ENCODE measurements at places on chromosomes 3 and 15.

GRCh38 chr15:81002331-81003096, 1.8 kb downstream of the TLNRD1 start:
- DNase-seq, result no peak

DNA sequence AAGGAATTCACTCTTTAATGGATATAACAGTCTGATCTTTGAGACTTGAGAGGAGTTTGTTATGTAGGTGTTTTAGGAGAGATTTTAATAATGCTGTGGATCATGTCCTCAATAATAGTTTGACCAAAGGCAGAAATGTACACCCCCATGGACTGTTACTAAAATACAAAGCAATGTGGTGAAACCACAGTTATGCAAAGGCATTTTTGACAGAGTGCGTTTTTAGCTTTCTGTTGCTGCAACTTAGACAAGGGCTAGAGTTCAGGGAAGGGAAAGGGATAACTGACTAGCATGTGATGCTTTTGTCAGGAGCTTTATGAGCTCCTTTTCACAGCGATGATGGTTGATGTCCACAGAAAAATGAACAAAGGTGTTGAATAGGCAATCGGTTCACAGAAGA, 3.6 kb upstream of the STARD5 start:
- no peak for DNase-seq

DNA sequence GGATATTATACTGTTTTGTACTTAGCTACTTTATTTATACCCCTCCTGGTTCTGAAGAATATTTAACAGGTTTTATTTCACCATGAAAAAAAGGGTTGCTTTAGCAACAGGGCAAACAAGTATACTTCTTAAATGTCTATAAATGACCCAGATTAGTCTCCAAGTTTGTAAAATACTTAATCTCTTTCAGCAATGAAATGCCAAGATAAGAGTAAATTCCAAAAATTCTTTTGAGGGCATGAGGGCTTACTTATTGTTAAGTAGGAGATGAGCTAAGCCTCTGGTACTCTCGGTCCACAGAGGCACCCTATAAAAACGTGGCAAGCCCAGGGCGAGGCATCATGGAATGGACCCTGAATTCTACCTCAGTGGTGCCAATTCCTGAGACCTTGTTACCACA, 264.8 kb upstream of the NSMCE3 start:
- DNase-seq, result no peak

DNA sequence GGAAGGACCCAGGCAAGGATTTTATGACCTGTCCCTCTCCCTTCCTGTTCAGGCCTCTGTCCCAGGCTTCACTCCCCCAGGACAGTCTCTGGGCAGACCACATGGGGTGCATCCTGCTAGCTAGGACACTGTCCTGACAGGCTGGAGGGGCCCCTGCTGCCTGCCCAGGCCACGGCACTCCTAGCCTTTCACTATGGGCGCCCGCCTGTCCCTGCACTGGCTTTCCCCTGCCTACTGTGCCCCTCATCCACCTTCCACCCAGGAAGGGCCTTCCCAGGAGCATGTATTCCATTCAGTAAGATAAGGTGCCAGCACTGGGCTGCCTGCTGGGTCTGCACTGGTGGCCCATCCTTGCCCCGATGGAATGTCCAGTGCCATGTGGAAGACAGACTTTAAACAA, 145.3 kb downstream of the DNAJB8 start:
- no peak for DNase-seq

DNA sequence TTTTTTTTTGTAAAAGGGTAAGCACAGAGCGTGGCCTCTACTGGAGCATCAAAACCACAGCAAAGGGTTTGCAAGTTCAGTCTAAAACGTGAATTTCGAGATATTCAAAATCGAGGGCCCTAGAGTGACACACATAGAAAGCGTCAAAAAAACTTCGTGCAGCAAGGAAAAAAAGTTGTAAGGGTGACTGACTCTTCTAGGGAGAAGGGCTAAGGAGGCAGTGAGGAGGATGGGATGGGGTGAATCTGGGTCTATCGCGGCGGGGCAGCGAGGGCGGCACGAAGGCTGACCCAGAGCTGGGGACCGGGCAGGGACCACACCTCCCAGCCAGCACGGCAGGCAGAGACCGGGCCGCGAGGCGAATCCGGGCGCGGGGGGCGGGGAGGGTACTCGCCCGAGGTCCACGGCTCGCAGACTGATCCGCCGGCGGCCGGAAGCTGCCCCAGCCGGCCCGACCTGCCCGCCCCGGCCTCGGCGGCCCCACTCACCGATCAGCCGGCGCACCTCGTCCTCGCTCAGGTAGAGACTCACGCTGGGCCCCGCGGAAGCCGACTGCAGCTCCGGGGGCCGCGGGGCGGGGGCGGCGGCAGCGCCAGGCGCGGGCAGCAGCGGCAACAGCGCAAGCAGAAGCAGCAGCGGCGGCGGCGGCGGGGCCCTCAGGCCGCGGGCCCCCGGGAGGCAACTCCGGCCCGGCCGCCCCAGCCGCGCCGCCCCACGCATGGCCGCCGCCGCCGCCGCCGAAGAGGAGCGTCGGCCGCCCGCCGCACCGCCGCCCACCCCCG, 533 bp downstream of the RYK start:
- DNase-seq, result no peak

DNA sequence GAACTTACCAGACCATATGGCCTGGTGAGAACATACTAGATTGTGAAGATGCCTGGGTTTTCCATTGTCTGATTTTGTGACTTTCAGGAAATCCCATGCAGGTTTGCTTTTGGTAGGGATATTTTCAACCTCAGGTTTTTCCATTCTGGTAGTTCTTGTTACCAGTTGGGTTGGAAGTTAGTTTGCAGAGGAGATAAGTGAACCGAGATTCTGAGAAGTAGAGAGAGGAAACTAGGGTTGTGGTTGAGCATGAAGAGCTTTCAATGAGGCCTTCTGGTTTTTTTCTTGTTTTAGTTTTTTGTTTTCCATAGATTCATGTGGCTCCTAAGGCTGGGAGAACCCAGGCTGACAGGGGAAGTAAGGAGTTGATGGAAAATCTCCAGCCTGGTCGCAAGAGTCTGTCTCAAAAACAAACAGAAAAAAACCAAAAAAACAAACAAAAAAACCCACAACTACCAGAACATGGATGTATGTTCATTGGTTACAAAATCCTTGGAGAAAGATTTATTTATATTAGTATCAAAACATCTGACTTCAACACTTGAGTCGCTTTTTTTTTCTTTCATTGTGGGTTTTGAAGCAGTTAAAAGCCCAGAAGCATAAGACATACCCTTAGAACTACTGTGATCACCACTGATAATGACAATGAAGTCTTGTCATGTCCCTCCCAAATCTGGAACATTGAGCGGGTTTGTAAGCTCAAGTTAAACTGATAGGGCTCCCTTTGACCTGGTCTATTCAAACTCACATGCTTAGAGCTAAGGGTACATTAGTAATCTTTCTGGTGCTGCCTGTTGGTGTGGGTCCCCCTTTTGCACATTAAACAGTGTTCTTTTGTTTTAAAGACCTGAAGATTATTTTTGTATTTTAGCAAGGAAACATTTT, 3.2 kb downstream of the GPR171 start:
- DNase-seq, result no peak

DNA sequence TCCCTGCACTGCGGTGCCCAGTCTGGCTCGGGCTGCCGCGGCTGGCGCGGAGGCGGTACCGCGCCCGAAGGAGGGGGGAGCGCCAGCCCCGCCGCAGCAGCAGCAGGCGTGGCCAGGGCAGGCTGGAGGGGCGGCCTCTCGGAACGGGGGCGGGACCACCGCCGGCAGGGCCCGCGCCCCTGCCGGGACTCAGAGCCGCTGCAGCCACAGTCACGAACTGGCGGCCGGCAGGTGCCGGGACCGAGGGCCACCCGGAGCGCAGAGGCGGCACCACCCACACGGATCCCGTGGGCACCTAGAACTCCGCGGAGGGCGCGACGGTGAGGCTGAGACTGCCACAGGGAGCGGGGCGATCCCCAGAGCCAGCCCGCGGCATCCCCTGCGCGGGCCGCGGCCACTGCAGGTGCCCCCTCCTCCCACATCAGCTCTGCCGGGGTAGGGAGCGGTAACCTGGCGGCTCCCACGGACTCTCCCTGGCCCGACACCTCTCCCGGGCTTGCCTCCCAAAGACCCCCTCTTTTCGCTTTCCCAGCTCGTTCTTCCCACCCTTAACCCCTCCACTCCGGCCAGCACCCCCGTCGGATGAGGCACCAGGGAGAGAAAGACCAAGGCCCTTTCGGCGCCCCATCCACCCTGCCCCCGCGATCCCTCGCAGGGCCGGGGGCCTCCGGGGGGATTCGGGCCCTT, at the start of gene VWA5B2:
Gene VWA5B2 (plus strand): TSS at position 192 of the 687 bp plus-strand sequence. CDS start 944 bp downstream, outside the sequence.
- DNase-seq, result no peak

DNA sequence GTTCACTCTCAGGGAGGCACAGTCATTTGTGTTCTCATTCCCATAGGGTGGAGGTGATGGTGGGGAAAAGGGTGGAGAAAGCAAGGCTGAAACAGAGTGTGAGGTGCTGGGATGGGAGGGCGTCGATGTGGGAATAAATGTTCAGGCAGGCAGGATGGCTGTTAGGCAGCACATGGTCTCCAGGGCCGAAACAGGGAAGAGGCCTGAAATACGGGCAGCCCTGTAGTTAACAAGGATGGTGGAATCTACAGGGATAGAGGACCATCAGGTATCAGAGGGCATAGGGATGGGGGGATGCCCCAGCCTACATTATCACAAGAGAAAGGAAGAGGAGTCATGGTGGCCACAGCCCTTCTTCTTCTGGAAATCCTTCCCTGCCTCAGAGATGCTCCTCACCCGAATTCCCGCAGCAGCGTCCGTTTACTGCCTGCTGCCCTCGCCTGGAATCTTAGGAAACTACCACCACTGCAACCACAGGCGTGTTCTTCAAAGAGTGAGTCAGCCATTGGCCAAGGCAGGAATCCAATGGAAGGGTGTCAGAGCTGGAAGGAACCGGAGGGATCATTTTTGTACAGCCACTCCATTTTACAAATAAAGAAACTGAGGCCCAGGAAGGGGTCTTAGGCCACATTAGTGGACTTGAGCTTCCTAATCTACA, 49.7 kb upstream of the POMGNT2 start:
- DNase-seq, result no peak

- DNase-seq, result no peak
Observed at GRCh38 chr3:114406286-114406685, 112.5 kb downstream of the TIGIT start.

DNA sequence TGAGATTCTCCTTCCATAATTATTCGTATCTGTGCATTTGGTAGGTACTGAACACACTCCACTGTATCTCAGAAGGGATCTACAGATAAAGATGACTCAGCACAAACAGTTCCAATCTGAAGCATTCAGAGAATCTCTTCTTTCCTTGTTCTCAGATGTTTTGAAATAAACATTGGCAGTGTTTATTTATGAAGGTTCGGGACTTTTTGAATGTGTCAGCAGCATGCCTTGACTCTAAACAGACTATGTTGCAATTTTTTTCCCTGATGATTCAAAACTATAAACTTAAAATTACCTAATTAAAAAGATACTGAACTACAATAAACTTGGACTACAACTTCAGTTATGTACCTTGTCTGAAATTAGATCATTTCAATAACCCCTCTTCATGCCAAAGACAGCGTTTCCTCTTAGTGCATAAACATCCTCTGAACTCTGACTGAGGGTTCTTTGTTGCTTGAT, 612.9 kb upstream of the TBL1XR1 start:
- DNase-seq, result no peak

GRCh38 chr3:49349348-49350114, 8.6 kb downstream of the GPX1 start:
- no peak for DNase-seq

- no peak for DNase-seq
Observed at GRCh38 chr3:133208184-133208583, 170.0 kb downstream of the TMEM108 start.

DNA sequence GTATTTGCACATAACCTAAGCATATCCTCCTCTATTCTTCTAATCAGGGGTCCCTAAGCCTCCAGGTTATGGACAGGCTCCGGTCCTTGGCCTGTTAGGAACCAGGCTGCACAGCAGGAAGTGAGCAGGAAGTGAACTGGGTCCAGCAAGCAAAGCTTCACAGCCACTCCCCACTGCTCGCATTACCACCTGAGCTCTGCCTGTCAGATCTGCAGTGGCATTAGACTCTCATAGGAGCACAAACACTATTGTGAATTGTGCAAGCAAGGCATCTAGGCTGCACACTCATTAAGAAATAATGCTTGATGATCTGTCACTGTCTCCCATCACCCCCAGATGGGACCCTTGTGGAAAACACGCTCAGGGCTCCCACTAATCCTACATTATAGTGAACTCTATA, 9.8 kb downstream of the MSL2 start:
- no peak for DNase-seq

DNA sequence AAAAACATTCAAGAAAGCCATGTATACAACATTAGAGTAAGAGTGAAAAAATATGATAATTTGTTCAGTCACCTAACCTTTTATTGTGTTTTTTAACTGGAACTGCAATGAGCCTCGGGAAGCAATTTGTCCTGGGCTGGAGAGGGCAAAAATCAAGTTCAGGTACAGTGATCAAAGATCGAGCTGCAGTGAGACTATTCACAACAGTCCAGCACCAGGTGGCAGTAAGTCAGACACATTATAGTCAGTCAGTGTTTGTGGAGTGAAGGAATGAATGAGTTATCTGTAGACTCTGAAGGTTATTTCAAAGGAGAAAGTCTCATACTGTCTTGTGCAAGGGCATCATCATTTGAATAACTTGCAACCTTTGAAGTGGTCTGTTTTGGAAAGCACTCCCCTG, 116.6 kb downstream of the CHDH start:
- no peak for DNase-seq

DNA sequence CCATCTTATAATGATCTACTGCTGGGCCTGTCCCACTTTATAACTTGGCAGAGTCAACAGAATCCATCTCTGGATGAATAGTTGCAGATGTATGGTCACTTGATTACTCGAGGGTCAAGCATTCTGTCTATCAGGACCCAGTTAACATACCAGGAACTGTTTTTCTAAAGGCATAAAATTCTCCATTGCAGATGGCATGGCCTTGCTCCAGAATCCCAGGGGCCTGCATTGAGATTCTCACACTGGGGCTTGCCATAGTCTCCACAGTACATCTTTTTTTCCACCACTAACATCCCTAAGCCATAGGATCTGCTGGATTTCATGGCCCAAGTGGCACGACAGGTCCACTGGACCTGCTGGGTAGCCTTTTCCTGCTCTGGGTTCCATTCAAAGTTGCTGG, 68.5 kb upstream of the CACNA1D start:
- DNase-seq, result no peak

- no peak for DNase-seq
Observed at GRCh38 chr3:32410367-32411246, 19.0 kb downstream of the CMTM7 start.

DNA sequence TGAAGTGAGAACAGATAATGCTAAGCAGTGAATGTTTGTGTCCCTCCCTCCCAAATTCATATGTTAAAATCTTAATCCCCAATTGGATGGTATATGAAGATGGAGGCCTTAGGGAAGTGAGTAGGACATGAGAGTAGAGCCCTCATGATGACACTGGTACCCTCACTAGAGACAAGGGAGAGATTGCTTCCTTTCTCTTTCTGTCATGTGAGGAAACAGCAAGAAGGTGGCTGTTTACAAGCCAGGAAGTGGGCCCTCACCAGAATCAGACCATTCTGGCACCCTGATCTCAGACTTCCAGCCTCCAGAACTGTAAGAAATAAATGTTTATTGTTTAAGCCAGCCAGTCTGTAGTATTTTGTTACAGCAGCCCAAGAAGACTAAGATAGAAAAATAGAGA, 209.5 kb downstream of the SATB1 start:
- no peak for DNase-seq

Measured in SK-N-MC (cell line).